ENCODE measurements at places on chromosomes 2 and 18.

DNA sequence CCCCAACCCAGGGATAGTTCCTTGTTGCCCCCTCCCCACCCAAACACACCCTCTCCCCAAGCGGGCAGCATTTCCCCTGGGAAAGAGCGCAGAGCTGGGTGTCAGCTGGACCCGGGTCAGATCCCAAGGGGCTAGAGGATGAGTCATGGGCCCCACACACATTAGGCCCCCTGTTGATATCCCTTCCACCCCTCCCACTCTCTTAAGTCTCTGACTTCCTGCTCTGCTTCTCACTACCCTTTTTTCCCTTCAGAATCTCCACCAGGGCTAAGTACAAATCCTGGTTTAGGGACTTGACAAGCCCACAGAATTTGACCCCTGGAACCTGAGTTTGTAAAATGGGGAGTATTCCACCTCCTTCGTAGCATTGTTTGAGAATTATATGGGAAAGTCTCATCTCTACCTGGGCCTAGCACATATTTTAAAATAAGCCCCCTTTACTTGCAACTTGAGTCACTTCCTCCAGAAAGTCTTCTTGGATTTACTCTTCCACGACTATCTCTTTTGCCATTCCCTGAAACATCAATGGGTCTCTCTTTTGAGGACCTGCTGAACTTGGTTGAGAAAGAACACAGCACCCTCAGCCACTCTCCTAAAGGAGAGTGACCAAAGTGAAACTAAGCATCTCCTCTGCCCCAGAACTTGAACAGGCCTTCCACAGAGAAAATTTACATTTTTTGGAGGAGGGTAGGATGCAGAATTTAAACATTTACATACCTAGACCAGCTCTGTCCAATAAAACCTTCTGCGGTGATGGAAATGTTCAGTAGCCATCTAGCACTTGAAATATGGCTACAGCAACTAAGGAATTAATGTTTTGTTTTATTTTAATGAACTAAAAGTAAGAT lies 4.7 kb downstream of the RTKN start:
- no peak for DNase-seq

GRCh38 chr2:17754773-17755425 lies 961 bp downstream of the GEN1 start:
- no peak for DNase-seq

GRCh38 chr2:217901835-217902378 lies 100.9 kb downstream of the TNS1 start:
- DNase-seq = peak; percentile 38

DNA sequence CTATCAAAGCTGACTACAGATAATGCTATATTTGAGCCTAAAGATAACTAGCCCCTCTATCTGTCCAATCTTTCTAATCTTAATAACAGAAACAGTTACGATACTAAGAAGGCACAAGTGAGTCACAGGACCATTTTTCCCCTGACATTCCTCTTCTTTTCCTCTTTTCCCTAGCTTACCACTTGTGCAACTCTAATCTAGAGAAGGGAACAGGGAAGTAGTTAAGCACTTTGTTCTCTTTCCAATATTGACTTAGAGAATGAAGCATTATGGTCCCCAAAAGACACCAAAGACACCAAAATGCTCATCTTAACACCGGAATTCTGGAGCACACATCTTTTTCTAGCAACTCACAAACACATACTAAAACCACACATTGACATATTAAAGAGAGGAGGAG lies 1.8 kb downstream of the PDE11A start:
- no peak for DNase-seq

DNA sequence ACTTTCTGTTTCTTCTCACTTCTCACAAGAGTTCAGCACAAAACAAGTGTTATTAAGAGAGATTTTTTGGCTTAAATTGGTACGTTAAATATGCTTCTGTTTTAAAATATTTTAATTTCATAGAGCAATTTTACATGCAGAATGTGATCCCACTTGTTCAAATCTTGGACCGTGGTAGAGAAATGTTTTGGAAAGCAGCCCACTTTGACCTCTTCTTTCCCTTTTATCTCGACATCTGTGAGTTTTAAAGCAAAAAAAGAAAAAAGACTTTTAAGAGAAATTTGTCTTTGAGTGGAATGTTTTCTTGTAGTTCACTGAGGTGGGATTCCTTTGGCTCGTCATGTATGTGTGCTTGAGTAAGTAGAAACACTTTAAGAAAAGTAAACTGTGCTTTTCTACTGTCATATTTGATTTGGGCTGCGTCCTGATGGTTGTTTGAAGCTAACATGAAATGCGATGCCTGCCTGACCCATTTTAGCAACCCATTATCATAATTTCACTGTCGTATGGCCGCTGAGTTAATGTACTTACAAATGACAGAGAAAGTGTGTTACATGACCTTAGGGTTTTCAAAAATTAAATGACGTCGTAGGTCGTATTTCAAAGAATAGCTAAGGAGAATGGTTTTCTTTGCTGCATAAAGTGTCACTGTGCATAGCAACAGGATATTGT lies 54.5 kb downstream of the TSHZ1 start:
- DNase-seq = no peak

DNA sequence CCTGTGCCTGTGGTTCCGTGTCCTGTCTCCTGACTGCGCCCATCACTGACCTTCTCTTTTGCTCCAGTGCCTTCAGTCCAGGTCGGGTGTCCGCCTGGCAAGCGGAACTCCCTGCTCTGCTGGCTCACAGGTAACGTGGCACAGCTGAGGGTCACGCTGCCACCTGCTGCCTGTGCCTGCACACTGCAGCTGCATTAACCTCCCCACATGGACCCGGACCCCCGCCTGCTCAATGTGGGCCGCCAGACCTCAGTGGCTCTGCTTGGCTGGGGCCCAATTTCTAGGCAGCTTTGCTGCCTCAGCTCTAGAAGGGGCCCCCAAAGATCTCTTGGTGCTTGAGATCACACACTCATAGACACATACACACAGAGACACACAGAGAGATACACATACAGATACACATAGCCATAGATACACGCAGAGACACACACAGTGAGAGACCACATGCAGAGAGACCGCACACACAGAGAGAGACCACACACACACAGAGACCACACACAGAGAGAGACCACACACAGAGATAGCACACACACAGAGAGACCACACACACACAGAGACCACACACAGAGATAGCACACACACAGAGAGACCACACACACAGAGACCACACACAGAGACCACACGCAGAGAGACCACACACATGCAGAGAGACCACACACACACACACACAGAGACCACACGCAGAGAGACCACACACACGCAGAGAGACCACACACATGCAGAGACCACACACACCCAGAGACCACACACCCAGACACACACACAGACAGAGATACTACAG lies 14.9 kb upstream of the CNNM3 start:
- no peak for DNase-seq

DNA sequence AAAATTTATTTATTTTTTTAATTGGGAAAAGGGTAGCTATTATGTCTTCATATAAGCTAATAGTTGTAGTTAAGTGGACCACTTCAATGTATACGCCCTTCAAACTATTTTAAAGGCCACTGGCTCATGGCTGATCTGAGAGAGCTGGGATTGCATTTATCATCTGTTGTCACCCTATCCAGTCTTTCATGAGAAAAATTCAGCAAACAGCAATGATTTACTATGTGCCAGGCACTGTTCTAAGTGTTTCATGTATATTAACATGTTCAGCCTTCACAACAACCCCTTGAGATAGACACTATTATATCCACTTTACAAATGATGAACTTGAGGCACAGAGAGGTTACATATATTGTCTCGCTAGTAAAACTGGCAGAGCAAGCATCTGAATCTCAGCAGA lies 66.1 kb upstream of the ZNF397 start:
- DNase-seq = no peak

DNA sequence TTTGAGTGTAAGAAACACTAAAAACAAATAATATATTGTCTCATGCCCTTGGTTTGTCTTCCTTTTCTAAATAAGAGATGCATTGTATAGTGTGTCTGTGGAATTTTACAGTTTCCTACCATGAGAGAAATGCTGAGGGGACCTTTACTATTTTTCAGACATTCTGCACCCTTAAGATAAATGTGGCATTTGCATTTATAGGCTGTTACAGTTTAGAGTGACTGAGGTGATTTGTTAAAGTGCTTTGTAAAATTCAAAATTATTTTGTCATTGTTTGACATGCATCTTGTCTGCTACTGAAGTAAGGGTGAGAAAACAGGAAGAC lies 78.9 kb upstream of the ZSWIM2 start:
- DNase-seq = no peak

- DNase-seq = no peak
Observed at GRCh38 chr2:147860009-147860408, 15.2 kb downstream of the ACVR2A start.

- DNase-seq = no peak
Observed at GRCh38 chr2:45857275-45857609, 205.8 kb downstream of the PRKCE start.

DNA sequence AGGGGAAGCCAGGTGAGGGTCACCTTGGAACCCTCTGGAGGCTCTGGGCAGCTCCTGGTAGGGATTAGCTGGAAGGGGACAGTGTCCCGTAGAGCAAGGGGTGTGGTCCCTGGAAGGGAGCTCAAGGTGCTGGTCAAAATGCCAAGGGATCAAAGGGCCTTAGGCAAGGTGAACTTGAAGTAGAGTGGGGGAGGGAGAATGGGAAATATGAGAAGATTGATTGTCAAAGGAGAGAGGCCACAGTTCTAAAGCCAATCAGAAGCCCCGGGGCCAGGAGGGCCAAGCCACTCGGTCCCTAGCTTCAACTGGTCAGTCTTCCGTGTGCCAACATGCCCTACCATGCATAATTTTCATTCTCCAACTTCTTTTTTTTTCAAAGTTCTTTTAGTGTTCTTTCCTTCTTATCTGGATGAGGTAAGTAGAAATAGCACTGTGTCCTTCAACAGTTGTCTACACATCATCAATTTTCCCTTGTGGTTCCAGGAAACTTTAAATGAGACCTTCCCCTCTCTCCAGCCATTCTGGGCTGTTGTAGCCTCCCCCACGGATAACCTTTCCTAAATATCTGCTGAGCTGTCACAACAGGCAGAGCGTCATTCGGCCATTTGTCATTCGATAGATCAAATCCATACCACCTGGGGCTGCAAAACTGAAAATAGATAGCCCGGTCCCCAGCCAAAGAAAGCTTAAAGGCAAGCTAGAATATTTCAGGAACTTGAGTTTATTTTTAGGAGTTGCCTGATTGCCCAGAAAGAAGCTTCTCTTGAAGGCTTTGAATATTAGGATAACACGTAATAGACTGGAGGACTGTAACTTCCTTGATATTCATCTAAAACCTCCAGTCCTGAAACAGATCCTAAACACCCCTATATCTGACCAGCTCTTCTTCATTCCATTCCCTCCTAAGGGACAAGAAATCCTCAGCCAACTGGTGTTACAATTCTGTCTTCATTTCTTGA lies 83.3 kb downstream of the ALPK2 start:
- DNase-seq = no peak

DNA sequence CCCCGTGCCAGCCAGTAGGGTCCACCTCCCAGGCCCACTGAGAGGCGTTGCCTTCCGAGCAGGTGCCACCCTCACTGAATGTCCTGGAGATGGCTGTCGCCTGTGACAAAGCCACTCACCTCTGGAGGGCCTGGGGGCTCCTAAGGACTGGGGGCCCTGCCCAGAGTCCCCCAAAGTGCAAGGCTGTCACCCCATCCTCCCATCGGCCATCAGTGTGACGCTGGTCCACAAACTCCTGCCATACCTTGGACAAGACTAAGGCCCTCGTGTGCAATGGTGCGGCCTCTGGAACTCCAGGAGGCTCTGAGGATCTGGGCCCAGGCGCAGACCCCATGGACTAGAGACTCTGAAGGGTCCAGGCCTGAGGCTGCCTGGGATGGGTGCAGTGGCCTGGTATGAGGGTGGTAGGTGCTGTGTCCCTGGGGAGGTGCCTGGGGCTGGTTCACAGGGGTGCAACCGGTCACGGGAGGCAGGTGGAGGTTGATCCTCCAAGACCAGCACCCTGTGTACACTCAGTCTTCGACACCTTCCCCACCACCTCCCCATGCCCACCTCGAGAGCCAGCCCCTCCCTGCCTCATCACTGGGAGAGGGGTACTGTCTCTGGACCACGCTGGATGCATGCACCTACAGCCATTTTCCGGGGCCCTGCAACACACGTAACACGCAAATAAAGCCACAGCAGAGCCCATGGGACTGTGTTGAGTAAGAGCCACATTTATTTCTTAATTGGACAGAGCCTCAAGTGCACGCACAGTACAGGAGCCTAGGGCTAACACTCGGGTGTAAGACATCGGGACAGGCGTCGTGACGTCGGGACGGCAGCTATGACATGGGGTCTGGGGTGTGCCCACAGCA lies 21.6 kb downstream of the AQP12A start:
- DNase-seq = no peak

DNA sequence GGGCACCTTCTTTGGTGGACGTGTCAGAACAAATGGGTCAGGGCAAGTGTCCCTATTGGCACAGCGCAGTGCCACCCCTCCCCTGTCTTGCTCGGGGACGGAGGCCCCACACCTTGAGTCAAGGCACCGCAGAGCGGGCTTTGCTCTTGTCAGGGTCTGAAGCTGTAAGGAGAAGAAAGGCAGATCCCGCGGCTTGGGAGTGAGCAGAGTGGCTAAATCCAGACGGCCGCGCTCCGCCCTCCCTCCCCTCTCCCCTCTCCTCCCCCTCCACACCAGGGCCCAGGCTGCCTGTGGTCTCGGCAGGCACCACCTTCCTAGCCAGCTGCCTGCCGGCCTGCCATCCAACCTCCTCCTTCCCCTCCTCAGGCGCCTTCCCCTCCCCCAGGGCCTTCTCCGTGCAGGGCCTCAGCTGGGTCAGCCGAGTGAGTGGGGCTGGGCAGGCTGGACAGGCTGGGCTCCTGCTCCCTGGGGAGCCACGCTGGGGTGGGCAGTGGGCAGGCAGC lies 25.8 kb downstream of the SPEG start:
- DNase-seq = no peak

DNA sequence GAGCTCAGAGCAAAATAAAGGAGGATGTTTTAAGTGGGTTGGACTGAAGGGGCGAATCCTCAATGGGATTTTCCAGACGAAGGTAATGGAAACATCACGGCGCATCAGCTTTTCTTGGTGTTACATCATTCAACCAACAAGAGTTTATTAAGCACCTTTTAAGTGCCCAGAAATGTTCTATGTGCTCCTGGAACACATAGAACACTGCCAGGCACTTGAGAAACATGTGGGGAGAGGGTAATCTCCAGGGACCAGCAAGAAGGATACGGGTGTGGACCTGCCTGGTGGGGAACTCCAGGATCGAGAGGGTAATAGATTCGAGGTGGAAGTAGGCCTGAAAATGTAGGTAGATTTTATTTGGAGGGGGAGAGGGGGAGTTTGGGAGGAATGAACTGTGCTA lies 168.6 kb downstream of the PRKCE start:
- no peak for DNase-seq

GRCh38 chr2:16972276-16972675 lies 306.6 kb upstream of the CYRIA start:
- DNase-seq = no peak

- no peak for DNase-seq
Observed at GRCh38 chr2:47504174-47504810, 101.3 kb downstream of the MSH2 start.

GRCh38 chr2:70919672-70920366 lies 15.9 kb upstream of the ATP6V1B1 start:
- peak; percentile 33 for DNase-seq

- DNase-seq = no peak
Observed at GRCh38 chr18:42028247-42028832, 73.3 kb downstream of the PIK3C3 start.

Measured in AG09309 (cell line).